ENCODE measurements at places on chromosomes 13 and 19.

DNA sequence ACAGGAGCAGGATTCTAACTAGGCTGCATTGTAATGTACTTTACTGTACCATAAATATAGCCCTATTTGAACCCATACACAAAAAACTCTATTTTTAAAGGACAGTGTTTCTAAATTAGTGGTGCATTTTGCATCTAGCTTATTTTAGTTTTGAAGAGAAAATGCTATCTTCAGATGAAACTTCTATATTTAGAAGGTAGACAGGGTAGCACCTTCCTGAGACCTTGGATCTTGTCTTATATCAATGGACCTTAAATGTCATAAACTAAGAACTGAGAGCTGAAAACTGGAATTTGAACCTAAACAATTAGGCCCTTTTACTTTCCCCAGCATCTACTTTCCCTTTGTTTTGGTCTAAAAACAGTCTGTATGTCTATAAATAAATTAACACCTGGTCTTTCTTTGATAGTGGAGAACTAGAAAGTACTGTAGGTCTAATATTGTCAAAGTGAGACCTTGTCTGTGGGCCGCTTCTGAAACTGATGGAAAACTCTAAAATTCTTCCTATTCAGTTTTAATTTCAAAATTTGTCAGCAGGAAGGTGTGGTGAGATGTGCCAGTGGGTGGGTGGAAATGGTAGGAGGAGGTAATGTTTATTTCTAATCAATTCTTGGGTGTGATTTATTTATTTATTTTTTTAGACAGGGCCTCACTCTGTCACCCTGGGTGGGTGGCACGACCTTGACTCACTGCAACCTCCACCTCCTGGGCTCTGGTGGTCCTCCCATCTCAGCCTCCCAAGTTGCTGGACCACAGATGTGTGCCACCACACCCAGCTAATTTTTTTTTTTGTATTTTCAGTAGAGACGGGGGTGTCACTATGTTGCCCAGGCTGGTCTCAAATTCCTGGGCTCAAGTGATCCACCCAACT is 10.1 kb downstream of the COG3 start:
- DNase-seq = no peak

- DNase-seq = no peak
Observed at GRCh38 chr19:56217039-56217949, 15.2 kb downstream of the ZSCAN5C start.

- DNase-seq = no peak
Observed at GRCh38 chr13:28854657-28855056, 34.5 kb downstream of the MTUS2 start.

DNA sequence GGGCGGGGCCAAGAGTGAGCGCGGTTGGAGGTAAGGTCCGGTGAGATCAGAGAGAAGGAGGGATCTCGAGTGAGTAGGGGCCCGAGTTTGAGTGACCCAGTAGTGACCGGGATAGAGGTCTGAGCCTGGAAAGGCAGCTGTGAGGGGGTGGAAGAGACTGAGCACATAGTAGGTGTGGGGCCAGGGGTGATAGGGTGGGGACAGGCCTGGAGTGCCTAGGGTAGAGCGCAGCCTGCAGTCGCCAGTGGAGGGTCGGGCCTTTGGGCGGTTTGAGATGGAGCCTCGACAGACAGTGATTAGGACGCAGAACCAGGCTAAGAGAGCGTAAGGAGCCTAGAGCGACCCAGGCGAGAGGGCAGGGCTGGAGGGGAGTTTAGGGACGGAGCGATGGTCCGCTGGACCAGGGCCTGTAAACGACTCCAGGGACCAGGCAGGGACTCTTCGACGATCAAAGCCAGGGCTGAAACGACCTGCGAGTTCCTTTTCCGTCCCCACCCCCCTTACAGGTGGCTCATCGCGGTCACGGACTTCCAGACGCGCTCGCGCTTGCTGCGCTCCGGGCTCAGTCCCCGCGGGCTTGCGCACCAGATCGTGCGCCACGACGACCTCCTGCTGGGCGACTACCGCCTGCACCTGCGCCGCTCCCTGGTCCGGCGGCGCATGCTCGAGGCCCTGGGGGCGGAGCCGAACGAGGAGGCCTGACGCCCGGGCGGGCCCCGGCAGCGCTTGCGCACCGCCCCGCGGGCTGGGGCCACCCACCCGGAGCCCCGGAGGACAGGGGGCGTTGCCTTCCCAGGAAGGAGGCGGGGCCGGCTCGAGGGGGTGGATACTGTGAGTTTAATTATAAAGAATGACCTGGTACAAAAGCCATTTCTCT is 9.4 kb downstream of the C19orf81 start:
- no peak for DNase-seq

DNA sequence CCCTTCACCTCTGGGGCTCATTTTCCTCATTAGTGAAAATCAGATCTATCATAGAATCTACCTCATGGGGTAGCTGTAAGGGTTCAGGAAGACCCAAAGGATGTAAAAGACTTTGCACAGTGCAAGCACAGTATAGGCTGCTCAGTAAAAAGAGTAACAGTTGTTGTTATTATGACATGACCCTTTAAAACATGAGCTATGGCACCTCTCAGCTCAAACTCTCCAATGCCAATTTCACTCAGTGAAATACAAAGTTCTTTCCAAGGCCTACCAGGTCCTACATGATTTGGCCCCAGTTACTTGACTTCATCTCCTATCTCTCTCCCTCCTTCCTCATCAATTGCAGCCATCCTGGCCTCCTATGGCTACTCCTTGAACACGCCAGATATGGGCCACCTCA is 4.9 kb downstream of the SMG9 start:
- DNase-seq = no peak

GRCh38 chr13:66430269-66430668 is 799.9 kb downstream of the PCDH9 start:
- DNase-seq = no peak

DNA sequence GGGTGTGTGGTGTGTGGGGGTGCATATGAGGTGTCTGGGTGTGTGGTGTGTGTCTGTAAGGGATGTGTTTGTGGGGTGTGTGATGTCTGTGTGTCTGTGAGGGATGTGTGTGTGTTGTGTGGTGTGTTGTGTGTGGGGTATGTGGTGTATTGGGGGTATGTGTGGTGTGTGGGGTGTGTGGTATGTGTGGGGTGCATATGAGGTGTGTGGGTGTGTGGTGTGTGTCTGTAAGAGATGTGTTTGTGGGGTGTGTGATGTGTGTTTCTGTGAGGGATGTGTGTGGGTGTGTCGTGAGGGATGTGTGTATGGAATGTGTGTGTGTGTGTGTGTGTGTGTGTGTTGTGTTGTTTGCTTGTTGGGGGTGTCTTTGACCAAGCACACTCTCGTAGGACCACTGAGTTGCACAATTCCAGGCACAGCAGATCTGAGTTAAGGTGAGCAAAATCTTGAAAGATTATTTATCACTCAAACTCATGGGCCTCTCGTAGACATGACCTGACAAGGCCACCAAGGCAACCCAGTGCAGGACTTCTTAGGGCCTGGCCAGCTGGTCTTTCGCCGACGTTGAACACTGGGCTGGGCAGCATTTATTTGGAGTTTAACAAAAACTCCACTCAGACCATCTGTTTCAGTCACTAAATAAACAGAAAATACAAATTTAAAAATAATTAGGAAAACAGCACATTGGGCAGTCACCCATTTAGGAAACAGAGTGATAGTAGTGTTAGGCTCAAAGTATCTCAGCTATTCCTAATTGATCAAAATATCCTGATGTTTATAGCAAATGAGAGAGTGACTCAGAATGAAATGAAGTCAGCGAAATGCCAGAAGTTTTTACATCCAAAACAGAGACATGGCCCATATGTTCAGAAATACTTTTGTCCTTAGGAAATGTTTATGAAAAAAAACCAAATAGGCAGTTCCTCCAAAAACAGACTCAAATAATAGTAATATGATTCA is 301.1 kb downstream of the FGF9 start:
- no peak for DNase-seq

DNA sequence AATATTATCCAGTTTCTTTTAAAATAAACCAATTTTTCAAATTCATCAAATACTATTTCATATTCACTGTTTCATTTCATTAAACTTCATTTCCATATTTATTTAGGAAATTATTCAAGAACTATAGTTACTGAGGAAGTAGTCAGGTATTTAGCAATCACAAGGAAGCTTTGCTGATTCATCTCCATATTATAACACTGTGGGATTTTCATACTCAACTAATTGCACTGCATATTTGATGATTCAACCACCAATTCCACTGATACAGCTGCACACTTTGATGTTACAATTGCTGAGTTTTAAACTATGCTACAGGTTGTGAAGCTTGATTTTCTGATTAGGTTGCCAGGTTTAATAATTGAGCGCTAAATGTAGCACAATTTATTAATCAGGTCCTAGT is 556.8 kb upstream of the SLITRK1 start:
- DNase-seq = no peak

- DNase-seq = no peak
Observed at GRCh38 chr19:12665671-12666264, 774 bp downstream of the MAN2B1 start.

DNA sequence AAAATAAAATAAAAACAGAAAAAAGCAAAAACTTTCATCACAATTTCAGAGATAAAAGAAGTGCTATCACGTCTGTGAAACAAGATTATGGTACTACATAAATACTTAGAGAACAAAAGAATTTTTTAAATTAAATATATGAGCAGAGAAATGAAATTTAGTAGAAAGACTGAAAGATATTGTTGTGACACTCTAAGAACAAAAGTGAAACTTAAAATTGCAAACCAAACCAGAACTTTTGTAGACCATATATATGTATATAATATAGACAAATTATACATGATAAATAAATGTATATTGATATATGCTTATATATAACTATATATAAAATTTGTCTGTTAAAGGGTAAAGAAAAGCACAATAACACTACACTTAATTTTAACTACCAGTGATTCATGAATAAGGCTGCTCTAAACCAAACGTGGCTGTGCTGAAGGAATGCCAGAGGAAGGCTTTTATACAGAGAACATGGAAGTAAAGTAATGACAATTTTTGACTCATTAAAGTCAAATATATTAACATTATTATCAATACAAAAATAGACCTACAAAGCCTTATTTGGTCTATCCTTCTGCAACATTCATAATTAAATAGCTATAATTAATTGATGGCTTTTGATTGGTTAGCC is 1516.7 kb upstream of the PCDH20 start:
- no peak for DNase-seq

DNA sequence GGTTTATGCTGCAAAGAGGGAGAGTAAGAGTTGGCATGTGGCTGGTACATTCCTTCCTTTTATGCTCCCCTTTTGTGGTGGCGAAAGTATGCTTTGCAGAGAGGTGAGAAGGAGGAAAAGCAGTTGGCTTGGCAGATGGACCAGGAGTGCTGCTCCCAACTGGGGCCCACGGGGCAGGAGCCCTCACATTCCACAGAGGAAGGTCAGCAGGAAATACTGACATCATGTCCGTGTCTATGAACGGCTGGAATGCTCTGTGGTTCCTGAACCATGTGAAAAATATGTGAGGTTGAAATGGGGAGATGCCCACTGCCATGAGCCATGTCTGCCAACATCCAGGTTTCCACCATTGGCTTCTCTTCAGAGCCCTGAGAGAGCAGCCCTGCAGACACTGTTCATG is 33.3 kb upstream of the GAS6 start:
- no peak for DNase-seq

GRCh38 chr19:55165952-55166529 is 372 bp downstream of the DNAAF3 start:
- DNase-seq = no peak

DNA sequence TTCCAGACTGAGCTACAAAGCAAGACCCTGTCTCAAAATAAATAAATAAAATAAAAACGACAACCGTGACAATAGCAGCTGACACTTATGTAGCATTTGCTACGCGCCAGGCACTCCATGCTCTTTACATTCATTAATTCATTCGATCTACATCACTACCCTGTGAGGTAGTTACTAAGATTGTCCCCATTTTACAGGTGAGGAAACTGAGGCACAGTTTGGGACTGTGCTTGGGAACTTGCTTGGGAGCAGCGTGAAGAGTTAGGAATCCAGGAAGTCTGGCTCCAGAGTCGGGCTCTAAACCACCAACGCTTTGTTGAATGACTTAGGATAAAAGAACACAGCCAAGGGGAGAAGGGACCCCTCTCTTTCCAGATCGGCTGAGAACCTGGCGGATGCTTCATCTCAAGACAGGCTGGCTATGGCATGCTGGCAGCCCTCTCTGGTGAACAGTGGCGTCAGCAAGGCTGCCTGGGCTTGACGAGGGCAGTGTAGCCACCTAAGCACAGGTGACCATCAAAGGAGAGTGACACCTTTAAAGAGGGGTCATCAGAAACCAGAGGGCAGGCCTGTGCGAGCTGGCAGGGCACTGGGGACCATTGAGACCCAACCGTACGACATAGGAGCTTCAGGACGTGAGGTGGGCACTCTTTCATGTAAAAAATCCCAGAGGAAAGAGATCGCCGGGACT is 591 bp downstream of the DOHH start:
- no peak for DNase-seq

DNA sequence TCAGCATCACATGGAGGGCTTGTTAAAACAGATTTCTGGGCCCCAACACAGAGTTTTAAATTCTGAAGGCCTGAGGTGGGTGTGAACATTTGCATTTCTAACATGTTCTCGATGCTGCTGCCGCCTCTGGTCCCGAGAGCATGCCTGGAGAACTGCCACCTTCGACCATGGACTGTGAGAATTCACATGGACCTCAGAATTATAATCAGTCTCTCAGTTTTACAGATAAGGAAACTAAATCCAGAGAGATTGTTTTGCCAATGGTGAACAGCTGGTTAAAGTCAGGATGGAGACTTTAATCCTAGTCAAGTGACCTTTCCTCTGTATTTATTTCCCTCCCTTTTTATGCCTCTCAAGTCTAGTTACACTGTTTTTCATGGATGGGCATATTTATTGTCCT is 14.7 kb downstream of the ALOX5AP start:
- DNase-seq = no peak

DNA sequence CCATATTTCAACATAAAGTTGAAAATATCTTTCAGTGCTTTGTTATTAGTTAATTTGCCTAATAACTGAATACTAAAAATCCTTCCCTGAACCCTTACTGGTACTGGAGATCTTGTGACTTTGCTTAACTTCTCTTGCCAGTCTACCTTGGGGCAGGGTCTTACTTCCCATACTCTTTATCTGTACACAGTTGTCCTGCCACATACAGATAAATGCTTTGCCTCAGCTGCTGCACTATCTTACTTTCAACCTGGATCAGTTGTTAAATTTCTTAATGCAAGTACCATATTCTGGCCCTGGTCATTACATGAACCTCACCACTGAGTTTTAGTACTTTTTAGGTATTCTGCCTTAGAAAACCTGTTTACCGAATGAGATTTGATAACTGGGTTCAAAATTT is 107.6 kb downstream of the PIBF1 start:
- no peak for DNase-seq
